ENCODE measurements at places on chromosomes 5 and 9.

GRCh38 chr5:39526914-39527477 lies 102.2 kb upstream of the DAB2 start:
- no peak for DNase-seq

- DNase-seq, result no peak
Observed at GRCh38 chr5:122447072-122447471, 135.0 kb downstream of the SNCAIP start.

- no peak for DNase-seq
Observed at GRCh38 chr5:117680426-117680825, 1105.8 kb upstream of the SEMA6A start.

DNA sequence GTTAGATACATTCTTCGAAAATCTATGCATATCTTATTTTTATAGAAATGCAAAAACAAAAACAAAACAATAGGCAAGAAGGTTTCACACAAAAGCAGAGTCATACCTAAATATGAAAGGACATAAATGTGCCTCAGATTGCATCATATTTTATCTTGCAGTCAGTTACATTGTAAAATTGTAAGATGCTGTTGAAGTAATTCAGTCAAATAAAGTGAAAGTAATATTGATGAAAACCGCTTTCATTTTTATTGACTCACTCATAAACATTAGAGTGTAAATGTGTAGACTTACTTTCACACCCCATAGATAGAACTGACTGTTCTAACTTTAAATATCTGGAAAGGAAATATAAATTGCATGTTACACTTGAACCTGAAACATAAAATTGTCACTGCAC lies 931.5 kb upstream of the NUDT12 start:
- DNase-seq, result no peak
